ENCODE measurements at places on chromosomes 2 and 18.

DNA sequence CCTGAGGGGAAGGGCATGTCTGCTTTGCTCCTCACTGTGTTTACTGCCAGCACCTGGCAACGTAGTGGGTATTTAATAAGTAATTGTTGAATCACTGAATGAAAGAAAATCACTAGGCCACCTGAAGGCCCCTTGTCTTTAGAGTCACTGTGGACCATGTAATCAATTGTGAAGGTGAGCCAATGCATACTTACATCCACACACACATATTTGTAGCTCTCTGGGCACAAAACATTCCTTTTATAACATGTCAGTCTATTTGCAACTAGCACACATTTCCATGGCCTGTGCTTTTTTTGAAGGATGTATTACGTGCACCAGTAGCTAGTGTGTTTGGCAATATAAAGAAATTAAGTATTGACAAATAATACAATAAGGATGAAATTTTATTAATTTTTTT is 11.2 kb downstream of the ATP8B1 start:
- DNase-seq = no peak

- no peak for DNase-seq
These were observed 149.4 kb upstream of the NDUFV2 start for GRCh38 chr18:8952769-8953760.

GRCh38 chr18:26438980-26439379 is 109.4 kb downstream of the KCTD1 start:
- no peak for DNase-seq

DNA sequence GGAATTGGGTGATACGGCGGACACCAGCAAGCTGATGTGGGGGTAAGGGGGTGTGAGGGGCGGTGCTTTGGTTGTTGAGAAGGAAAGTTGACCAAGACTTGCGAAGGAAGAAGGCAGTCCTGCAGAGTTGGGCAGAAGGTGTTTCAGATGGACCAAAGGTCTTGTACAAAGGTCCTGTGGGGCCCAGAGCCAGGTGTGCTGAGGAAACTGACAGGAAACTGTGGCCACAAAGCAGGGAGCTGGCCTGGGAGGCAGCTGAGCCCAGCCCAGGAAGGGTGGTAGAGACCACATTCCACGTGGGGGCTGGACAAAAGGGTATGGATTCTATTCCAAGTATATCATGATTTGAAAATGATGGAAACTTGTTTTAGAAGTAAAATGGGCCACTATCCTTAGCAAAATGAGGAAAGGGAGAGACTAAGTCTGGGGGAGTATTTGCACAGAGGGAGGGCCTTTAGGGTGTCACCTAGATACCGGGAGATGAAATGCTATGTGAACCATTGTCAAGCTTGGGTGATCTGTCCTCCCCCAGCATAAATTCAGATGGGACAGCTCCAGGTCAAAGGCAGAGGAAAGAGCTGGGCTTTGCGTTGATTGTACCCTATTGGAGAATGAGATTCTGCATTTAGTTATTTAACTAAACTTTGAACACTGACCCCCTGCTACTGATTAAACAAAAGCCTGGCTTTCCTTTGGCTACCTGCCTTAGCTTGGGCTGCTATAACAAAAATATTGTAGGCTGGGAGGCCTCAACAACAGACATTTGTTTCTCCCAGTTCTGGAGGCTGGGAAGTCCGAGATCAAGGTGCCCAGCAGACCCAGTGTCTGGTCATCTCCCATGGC is 4.3 kb upstream of the EDAR start:
- no peak for DNase-seq
